Stimulated activated CD4-positive, alpha-beta T cell treated with anti-CD3 and anti-CD28 coated beads, Interleukin-15, amount 100 ng/mL, for 48 hours (primary cell): ENCODE measurements at places on chromosomes 5 and 9.

DNA sequence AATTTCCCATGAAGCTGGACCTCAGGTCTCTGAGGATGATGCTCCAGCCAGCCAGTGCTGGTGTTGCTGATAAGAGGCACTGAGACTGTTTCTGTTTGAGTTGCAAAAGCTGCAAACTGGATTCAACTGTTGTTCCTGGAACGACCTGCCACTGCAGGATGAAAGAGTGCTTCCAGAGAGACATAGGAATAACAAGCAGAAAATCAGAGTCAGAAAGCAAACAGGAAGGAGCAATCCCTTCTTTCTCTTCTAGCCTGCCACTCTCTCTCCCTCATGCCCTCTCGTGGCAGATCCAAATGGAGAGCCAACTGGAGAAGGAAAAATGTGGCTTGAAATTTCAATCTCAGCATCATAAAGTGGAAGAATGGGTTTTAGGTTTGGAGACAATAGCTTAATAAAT is 110.4 kb downstream of the STARD4 start:
- DNase-seq: no peak

- no peak for DNase-seq
Measured at GRCh38 chr9:111065414-111065813, 27.1 kb upstream of the LPAR1 start.

DNA sequence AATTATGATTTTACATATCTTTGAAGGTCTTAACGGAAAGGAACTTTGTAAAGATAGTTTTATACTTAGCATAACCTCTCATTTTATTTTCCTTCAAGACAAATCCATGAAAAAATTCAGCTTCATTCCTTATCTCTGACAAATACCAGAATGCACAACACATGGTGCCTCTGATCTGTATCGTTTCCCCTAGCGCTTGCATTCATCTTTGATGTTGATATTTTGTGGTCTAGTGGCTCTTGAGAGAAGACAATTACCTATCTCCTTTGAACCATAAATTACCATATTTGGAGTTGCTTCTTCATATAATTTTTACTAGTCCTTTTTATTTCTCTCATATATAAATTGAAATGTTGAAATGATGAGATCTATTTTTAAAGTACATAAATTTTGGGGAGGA is 551.3 kb downstream of the PDE4D start:
- no peak for DNase-seq

- DNase-seq: peak; percentile 30
Measured at GRCh38 chr5:57494104-57495098, 11.8 kb upstream of the ACTBL2 start.

DNA sequence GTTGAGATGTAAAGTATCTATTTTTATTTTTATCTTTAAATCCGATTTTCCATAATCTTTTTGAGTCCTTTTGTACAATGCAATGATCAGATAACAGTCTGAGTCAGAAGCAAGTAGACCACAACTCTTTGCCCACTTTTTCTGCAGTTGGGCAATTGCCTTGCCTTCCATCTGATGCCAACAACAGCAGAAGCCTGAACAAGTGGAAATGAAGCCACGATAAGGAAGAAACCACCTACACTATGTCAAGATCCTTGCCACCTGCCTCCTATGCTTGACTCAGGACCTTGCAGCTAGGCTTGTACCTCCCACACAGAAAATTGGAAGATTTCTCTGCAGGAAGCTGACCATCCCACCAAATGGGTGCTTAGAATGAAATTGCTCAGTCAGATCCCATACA is 78.6 kb downstream of the ANXA1 start:
- no peak for DNase-seq

DNA sequence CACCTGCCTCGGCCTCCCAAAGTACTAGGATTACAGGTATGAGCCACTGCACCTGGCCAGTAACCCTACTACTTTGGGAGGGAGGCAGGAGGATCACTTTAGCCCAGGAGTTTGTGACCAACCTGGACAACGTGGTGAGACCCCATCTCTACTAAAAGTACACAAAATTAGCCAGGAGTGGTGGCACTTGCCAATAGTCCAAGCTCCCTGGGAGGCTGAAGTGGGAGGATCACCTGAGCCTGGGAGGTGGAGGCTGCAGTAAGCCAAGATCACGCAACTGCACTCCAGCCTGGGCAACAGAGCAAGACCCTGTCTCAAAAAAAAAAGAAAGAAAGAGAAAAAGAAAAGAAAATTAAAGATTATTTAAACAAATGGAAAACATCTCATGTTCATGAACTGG is 10.3 kb downstream of the GDF9 start:
- no peak for DNase-seq

GRCh38 chr9:112811518-112811917 is 61.0 kb downstream of the SNX30 start:
- no peak for DNase-seq

- DNase-seq: no peak
Measured at GRCh38 chr5:139470821-139471300, at the start of gene SMIM33. TSS of gene SMIM33 (plus strand) at chr5:139471004. CDS start at chr5:139471122, 118 bp downstream.

GRCh38 chr5:135085936-135086725 is 52.1 kb upstream of the PITX1 start:
- DNase-seq: no peak

GRCh38 chr5:113166852-113167366 is 190.3 kb downstream of the DCP2 start:
- DNase-seq: no peak

GRCh38 chr5:39519079-39519478 is 94.3 kb upstream of the DAB2 start:
- no peak for DNase-seq

GRCh38 chr9:16265688-16266087 is 604.8 kb downstream of the BNC2 start:
- DNase-seq: no peak

- DNase-seq: no peak
Measured at GRCh38 chr5:4230471-4230785, 634.8 kb downstream of the IRX1 start.

DNA sequence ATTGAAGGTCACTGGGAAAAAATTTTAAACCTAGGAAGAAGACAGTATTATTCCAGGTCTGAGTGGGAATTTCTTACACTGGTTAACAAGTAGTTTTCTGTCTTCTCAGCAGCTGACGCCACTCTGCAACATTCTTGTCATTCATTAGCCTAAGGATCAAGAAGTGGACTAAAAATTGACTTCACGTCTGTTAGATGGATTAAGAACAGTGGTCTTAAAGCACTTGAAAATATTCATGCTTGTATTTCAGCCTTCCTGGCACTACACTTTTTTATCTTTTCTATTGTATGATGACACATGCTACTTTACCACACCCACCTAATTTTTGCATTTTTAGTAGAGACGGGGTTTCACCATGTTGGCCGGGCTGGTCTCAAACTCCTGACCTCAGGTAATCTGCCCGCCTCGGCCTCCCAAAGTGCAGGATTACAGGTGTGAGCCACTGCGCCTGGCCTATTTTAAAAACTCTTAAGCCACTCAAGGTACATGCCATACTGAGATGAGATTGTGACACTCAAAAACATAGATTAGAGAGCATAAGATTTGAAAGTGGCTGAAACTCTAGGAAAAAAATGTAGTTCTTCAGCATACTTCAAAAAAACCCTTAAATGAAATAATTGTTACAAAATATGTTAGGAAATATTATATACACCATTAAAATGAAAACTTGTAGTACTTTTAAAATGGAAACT is 8.4 kb downstream of the MATR3 start:
- DNase-seq: no peak

DNA sequence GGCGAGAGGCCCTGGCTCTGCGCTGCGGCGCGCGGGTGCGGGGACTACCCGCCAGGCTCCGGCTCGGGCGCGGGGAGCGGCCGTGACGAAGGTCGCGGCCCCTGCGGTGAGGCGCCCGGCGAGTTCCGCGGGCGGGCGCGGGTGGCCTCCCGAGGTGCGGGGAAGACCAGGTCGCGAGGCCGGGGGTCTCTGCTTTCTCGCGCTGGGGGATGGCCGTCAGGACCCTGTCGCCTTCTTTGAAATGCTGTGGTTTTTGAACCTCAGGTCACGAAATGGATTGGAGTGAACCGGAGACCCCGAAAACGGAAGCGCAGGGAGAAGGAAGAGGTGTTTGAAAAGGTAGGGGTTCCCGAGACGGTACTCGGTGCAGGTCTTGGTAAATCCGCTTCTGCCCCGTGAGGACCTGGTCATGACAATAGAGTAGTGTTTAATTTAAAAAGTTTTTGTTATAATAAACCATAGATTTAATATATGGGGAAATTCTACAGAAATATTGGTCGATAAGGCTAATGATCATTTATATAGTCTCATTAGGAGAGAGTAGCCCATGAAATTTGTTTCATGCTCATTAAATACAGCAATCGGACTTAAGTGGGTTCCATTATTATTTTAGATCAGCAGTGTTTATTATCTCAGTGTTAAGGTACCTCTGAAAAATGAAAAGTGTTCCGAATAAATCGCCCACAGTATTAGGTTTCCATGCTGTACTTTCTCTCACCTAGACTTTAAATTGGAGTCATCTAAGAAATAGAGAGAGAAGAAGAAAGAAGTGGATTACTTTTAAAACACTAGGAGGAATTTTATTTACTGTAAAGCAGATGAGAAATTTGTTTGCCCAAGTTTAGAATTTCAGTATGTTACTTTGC is 279.0 kb downstream of the AOPEP start:
- no peak for DNase-seq

DNA sequence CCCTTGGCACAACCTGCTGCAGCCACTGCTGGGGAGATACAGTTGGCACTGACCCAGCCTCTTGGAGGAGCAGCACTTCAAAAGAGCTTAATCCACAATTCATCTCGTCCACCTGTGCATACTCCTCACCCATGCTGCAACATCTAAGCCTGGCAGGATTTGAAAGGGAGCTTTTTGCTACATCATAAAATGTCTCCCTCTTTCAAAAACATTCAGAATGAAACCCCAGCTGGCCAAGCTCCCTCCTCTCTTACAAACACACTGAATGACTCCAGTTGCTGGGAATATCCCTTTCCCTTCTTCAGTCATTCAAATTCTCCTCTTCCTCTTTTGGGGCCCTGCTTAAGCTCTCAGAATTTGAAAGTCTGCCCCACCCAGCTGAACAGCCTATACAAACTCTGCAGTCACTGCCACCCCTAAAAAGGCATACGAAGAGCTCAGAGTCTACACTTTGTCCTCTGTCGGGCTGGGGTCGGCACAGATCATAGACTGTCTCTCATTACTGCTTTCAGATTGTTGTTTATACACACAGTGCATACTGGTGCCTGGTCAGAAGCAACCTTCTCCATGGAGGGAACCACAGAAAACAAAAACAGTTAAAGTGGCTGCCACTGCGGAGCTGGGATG is 8.8 kb upstream of the C5orf15 start:
- DNase-seq: no peak

- DNase-seq: peak; percentile 58
Measured at GRCh38 chr9:136769710-136770191, 5.4 kb upstream of the LCN15 start.

DNA sequence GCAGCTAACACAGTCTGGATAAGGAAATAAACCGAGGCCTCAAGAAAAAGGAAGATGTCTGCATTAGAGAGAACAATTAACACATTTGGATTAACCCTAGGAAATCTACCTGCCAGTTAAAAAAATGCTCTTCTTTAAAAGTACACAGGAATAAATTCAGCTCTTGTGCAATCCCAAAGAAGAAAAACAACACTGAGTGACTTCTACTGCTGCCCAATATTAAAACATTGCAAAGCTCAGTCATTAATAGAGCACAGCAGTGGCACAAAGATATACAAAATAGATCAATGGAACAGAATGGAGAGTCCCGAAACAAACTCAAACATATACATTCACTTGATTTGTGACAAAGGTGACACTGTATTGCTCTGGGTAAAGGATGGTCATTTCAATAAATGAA is 119.7 kb downstream of the GNAQ start:
- DNase-seq: no peak

DNA sequence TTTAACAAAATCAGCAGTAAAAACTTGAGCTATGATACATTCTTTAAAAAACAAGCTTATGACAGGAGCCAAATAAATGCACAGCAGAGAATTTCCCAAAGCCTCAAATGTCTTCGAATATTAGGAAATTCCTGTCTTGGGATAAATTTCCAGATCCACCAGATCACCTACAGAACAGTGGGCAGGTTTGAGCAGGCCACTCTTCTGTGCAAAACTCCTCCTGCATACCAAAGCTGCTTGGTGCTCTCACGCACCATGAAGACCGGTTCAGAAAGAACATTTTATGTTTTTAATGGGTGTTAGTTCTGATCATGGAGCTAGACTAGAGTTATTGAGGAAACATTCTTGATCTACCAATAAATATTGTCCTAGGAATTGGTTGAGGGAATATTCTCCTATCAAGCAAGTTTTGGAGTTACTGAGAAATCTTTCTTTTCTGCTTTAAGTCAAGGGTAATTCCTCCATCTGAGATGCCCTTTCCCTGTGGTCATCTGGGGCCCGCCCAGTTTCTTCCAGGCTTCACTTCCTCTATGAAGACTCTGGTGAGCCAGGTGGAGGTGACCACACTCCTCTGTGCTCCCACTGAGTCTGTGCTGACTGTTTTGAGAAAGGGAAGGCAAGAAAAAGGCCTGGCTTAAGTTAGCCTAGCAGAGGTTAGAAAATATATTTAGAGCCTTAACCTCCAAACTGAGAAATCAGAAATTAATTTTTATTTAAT is 17.9 kb downstream of the TNFSF15 start:
- no peak for DNase-seq

DNA sequence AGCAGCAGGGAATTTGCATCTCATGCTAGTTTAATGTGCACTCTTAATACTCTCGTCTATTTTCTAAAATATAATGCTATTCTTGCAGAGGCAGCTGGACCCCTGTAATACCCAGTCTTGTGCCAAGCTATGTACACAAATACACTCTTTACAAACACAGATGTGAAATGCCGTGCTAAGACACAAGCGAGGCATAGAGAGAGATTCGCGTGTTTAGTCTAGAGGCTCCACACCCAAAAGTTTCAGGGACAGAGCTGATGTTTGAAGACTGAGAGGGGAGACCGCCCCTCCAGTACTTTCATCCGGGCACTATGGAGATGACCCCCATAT is 1.2 kb downstream of the DPYSL3 start:
- no peak for DNase-seq

GRCh38 chr9:126695701-126696400 is 82.1 kb downstream of the LMX1B start:
- DNase-seq: no peak

GRCh38 chr9:98101868-98102273 is 17.2 kb downstream of the TRIM14 start:
- peak; percentile 65 for DNase-seq

DNA sequence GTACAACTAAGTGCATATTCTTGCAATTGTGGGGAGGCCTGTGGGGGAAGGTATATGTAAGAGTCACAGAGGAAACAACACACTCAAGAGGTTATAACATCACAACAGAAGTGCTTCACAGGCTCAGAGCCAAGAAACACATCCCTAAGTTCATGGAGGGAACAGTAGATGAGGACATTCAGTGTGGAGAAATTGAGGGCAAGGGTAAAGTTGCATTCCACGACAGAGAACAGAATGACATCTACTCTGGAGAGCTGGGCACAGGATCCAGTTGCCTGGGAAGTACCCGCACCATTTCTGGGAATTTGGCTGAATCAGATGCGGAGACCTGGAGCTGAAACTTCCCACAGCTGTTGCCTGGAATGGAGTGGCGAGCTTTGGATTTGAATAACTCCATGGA is 197.2 kb downstream of the NXNL2 start:
- no peak for DNase-seq

- DNase-seq: no peak
Measured at GRCh38 chr5:126354012-126354857, 69.0 kb upstream of the GRAMD2B start.

- no peak for DNase-seq
Measured at GRCh38 chr5:80146046-80146445, 109.8 kb downstream of the SERINC5 start.

GRCh38 chr5:112844489-112844888 is 16.6 kb upstream of the SRP19 start:
- DNase-seq: no peak
